Astrocyte of the hippocampus (primary cell): ENCODE measurements at places on chromosomes 3 and 15.

DNA sequence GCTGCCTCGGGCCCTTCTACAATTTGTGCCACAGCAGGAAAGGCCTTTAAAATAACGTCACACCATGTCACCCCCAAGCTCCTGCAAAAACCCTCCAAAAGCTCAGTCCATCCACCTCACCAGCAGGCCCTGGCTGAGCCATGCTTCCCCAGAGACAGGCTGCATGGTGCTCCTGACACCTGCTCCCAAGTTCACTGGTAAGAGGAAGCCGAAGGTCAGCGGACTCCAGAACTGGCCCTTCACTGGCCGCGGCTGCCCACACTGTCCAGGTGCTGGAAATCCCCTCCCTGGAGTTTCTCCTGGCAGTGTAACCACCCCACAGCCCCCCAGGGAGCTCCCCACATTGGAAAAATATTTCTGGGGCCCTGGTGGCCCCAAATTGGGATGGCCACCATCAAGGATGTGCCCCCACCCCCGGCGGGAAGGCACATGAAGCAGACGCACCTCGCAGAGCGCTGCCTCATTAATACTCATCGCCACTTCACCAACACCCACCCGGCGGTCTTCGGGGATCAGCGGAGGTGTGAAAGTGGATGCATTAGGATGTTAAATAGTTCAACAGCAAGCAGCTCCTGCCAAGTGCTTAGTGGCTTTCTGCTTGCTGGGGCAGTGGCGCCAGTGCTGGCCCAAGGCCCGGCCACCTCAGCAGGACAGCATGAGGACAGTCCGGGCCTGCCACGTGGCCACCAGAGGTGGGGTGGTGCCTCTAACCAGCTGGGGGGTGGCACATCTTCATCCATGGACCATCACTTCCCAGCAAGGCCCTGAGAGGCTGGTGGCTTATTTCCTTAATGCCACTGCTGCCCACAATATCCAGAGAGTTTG lies 146.1 kb upstream of the IQSEC1 start:
- DNase-seq: peak; percentile 50

DNA sequence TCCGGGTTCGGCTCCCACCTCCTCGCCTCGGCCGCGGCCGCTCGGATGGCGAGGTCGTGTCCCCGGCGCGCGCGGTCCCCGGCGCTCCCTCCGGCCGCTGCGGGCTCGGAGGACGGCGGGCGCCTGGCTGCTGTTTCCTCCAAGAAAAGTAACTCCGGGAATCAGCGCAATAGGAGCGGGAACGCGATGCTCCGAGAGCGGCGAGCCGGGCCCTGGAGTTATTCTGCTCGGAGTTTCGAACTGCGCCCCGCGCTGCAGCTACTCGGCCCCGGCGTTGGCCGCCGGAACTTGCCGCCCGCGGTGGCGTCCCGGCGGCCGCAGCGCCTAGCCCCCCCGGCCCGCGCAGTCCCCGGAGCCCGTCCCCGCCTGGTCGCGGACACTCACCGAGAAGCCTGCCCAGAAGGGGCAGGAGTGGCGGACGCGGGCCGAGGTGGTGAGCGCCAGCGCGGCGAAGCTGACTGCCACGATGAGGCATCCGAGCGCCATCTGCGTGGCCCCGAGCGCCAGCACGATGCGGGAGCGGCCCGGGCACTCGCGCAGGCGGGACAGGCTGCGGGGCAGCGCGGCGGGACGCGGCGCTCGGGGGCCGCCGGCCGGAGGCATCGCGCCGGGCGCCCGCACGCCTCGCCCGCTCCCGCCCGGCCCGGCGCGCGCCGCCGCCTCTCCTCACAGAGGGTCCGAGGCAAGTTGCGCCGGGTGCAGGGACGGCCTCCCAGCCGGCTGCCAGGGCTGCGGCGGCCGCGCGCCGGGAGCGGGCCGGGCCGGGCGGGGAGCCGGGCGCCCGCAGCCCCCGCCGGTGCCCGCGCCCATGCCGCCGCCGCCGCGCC lies 251.9 kb downstream of the TJP1 start:
- peak; percentile 58 for DNase-seq

DNA sequence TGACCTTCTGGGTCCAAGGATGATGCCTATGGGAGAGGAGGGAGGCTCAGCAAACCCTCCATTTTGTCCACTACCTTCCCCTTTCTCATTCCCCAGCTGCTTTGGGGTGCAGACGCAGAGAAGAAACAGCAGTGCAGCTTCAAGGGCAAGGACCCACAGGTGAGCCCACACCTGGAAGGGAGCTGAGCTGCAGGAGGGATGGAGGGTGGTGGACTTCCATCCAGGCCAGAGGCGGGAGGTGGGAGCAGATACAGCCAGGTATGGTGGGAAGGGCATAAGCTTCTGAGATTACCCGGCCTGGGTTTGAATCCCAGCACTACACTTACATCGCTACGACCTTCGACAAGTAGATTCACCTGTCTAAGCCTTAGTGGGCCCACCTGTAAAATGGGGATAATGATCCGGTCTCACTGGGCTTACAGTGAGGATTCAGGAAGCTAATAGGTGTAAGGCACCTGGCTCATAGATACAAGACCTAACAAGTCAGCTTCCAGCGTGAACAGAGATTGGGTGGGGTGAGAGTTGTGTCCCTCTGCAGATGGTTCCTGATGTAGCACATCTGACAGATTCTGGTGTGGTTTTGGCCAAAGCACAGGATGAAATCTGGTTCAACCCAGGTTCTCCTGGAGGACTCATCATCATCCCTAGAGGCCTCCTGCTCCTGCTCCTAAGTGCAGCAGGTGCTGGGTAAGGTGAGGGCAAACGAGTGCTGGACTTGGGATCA lies 15.9 kb downstream of the CIB1 start:
- no peak for DNase-seq

DNA sequence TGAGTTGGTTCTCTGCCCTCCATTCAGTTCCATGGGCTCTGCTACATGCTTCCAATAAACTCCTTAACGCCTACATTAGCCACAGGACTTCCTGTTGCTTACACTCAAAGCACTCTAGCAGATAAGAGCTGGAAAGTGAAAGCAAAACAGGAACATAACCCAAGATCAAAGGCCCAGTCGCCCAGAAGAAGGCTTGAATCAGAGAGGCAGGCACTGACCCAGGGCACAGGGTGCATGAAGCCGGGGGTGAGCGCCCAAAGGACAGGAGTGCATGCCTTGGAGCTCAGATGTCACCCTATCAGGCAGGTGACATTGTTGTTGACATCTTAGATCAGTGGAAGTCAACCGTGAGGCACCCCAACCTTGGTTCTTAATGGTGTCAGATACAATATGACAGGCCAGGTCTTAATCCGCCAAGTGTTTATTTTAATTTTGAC lies 235.1 kb downstream of the UACA start:
- peak; percentile 54 for DNase-seq

DNA sequence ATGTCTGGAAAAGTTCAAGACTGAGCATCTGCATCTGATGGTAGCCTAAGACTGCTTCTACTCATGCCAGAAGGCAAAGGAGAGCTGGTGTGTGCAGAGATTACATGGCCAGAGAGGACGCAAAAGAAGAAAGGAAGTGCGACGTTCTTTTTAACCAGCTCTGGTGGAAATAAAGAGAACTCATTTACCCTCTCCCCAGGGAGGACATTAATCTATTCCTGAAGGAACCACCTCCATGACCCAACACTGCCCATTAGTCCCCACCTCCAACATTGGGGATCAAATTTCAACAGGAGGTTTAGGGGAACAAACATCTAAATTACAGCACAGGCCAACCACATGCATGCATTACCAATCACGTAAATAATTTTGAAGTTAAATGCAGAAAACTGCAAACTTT lies 1.5 kb upstream of the NCK1 start:
- DNase-seq: no peak

DNA sequence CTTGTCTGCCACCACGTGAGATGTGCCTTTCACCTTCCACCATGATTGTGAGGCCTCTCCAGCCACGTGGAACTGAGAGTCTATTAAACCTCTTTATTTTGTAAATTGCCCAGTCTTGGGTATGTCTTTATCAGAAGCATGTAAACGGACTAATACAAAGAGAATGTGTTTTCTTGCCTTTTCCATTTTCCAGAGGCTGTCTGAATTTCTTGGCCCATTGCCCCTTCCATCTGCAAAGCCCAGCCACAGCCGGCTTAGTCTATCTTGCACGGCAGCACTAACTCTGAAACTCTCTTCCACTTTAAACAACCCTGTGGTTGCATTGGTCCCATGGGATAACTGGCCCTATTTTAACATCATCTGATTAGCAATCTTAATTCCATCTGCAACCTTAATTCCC lies 215.3 kb downstream of the LRTM1 start:
- peak; percentile 36 for DNase-seq

DNA sequence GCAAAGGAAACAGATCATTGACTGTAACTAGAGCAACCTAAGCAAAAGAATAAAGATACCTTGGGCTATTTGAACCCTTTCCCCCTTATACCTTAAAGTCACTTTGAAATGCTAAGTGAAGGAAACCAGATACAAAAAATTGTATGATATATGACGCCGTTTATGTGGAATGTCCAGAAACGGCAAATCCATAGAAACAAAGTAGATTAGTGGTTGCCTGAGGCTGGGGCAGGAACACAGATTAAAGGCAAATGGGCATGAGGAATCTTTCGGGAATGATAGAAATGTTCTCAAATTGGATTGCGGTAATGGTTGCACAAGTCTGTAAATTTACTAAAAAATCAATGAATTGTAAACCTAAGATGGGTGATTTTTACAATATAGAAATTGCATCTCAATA lies 160.1 kb upstream of the CCDC54 start:
- peak; percentile 93 for DNase-seq

- no peak for DNase-seq
Observed at GRCh38 chr15:66722757-66723540, 20.9 kb downstream of the SMAD6 start.

- DNase-seq: no peak
Observed at GRCh38 chr3:25665315-25666280, 891 bp upstream of the TOP2B start.

GRCh38 chr3:125479091-125479490 lies 40.9 kb downstream of the SNX4 start:
- no peak for DNase-seq

- DNase-seq: no peak
Observed at GRCh38 chr3:71791634-71792033, 6.7 kb upstream of the PROK2 start.

DNA sequence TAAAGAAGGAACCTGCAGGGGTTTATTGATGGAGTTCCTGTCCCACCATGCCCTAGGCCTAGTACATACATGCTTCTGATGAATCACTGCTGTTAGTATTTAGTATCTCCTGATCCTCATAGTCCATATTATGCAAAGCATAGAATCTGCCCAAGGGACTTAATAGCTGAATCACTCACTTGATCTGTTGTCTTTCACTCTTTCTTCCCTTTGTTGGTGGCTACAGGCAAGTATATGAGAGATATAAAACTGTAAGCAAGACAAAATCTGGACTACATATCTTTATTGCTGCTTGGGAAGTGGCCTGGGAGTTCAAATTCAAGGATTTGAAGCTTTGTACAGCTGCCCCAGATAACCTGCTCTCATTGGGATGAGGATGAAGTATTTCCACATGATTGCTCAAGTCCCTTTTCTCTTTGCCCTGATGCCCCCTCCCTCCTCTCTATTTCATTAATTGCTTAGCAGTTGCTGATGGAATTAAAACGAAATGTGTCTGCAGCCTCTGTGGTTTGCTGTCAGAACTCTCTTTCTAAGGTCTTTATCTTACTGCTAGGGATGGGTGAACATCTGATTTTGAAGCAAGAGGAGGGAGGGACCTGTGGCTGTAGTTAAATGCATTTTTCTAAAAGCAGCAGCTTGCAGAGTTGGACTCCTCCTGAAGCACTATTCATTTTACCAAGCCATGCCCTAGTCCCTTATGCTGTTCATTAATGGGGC lies 114.1 kb downstream of the ZNF609 start:
- DNase-seq: peak; percentile 14

DNA sequence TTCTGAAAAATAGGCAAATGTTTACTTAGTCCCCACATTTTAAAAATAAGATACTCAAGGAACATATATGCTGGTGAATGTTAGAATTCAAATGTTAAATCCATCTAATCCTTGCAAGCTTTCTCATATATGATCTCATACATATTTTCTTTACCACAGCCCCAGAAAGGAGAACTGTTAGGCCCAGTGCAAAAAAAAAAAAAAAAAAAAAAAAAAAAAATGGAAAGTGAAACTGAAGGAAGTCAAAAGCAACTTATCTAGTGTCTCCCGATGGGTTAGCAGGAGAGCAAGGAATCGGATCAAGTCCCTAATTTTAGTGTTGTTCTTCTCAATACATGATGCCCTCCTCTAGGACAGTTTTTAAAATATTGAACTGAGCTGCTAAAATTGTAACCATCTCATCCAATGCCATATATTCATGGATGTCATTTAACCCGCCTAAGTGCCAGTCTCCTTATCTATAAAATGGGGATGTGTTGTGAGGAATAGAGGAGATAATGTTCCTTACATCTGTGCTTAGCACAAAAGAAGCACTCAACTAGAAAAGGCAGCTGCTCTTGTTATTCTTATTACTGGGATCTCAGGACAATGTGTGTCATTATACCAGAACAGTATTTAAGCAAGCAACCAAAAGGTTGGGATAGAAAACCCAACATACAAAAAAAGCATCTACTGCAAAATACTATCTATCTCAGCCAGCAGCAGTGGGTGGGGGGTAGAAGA lies 279.7 kb downstream of the MAGI1 start:
- DNase-seq: no peak

DNA sequence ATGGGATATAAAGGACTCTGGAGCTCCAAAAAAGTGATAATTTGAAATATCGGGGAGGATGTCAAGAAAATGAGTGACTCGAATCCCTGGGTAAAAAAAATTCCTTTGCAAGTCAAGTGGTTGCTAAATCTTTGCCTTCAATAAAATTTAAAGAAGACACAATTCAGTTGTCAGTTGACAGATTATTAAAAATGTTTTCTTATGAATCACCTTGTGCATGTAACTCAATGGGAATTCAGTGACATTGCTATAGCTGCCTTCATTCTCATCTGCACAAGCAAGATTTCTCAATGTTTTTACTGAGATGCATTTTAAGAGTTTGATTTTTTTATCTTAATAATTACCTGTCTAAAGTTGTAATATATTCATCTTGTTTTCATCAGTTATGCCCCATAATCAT lies 264.0 kb upstream of the IL12A start:
- DNase-seq: no peak

GRCh38 chr3:127550468-127551157 lies 39.9 kb downstream of the TPRA1 start:
- no peak for DNase-seq

- peak; percentile 73 for DNase-seq
Observed at GRCh38 chr15:60162251-60162967, 158.3 kb downstream of the FOXB1 start.

- peak; percentile 47 for DNase-seq
Observed at GRCh38 chr3:183180110-183180783, 17.7 kb upstream of the LAMP3 start.

DNA sequence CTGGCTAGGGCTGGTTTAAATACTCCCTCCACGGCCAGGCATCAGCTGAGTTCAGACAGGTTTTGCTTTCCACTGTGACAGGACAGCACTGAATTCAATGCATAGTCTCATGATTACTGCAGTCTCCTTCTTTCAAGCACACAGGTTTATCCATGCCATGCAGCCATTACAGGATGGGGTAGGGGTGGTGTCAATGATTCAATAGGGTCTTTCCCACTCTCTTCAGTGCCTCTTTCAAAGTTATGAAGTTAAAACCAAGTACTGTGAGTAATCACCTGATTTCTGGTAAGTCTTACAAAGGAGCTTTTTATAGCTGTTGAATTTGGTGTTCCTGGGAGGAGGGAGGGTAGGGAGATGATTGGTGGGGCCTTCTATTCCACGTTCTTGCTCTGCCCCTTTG lies 47.2 kb downstream of the TMEM212 start:
- DNase-seq: peak; percentile 19
